MCF 10A (cell line): ENCODE measurements at places on chromosomes 3 and 15. TPM values are rescaled to one million over a fixed set of nuclear protein-coding genes. Genes with fewer than 3 reads are reported as not detected.
A peak's percentile ranks its signal among the peaks of the same experiment; 100 is the strongest.

The ADPRH gene
- total RNA-seq = not detected in 2 replicates

The CEP152 gene
- total RNA-seq = 6.4 and 6.5 TPM in 2 replicates

The SIDT1 gene
- total RNA-seq = 0.22 and 0.28 TPM in 2 replicates

The BTLA gene
- total RNA-seq = not detected in 2 replicates

The ALG1L2 gene
- total RNA-seq = not detected in 2 replicates

DNA sequence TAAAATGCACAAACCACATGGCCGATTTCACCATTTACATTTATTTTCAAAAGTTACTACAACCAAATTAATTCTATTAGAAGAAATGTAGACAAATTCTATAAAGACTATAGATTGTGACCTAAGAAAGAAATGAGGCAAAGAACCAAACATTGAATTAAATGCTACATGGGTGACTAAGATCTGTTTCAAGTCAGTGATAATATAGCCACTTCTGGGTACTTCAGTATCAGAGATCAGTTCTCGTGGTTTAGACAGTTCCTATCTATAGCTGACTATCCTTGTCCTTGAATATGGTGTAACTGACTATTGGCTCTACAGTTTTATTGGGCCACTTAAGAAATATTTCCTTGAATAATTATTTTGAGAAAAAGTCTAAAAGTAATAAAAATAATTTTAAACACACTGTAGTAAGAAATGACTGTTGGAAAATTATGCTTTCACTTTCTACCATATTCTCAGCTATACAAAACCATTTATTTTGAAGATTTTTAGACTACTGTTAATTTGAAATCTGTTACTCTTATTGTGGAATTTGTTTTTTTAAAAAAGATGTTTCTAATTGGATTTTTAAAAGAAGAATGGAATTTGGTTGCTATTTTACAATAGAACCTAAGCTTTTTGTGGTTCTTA is 14.1 kb downstream of the KCNMB3 start:
- no peak for DNase-seq

DNA sequence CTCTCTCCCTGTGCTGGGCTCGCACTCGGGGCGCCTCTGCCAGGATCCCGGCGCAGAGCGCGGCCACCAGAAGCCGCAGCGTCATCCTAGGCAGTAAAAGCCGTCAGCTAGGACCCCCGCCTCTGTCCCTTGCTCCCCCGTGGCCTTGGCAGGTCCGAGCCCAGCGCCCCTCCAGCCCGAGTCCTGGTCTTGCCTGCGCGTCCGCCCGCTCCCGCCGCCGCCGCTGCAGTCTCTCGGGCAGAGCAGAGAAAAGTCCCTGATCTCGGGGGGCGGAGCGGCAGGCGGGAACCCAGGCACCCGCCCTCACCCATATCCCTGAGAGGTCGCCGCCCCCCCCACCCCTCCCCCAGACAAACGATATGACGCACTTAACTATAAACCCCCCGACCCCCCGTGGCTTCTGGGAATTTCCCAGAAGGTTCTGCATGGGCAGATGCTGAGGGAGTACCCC is at the start of gene COL7A1:
Gene COL7A1, minus strand, starts transcription at position 255 of the 451 bp plus-strand sequence. Its CDS starts 170 bp downstream, at position 85.
- no peak for DNase-seq

DNA sequence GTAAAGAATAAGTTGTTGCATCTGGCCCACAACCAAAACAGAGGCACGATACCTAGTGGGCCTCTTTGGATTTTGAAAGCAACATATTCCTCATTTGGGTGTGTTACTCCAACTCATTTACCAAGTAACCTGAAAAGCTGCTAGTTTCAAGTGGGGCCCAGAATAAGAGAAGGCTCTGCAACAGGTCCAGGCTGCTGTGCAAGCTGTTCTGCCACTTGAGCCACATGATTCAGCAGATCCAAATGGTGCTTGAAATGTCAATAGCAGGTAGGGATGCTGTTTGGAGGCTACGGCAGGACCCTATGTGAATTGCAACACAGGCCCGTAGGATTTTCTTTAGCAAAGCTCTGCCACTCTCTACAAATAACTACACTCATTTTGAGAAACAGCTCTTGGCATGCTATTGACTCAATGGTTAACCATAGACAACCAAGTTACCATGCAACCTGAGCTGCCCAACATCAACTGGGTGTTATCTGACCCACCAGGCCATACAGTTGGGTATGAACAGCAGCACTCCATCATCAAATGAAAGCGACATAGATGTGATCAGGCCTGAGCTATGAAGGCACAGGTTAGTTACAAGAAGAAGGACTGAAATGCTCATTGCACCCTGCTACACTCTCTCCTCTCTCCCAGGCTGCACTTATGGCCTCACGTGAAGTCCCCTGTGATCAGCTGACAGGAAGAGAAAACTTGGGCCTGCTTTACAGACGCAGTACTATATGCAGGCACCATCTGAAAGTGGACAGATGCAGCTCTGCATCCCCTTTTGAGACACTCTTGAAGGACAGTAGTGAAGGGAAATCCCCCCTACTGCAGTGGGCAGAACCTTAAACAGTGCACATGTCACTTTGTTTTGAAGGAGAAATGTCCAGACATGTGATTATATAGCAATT is 9.5 kb upstream of the MCF2L2 start:
- no peak for DNase-seq

DNA sequence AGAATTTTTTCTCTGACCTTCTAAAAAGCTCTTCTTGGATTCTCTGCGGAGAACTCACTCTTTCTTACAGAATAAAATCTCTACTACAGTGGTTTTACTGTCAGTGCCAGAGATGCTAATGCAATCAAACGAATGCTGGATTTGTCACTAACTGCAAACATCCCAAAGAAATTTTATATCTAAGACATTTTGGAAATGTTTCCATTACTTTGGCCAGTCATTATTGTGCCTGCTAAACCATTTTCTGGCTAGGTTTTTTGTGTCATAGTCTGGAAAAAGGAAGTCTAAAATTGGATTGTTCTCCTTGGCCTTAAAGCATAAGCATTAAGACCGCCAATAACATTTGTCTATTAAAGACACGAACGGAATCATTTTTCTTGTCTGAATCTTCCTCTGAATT is 54.0 kb downstream of the PLOD2 start:
- no peak for DNase-seq

GRCh38 chr15:73766598-73766997 is 13.4 kb upstream of the INSYN1 start:
- no peak for DNase-seq

- DNase-seq = no peak
These were observed 63.2 kb upstream of the PYDC2 start for GRCh38 chr3:191397771-191398170.

DNA sequence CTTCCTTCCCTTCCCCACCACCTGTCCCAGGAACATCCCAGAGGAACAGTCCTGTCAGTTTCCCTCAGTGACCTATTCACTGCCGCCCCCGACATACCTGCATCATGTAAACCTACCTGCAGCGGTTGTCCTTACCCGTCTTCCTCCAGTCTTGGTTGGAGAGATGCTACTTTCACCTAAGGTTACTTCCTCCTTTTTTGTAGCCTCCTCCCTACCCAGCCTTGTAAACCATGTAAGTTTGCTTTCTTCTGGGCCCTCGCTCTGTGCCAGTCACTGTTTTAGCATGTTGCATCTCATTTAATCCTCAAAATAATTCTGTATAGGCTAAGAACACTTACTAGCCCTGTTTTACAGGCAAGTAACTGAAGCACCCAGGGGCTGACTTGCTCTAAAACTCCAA is 58.3 kb downstream of the GPR171 start:
- DNase-seq = no peak

- no peak for DNase-seq
These were observed 28.6 kb downstream of the CHP1 start for GRCh38 chr15:41259546-41260189.

DNA sequence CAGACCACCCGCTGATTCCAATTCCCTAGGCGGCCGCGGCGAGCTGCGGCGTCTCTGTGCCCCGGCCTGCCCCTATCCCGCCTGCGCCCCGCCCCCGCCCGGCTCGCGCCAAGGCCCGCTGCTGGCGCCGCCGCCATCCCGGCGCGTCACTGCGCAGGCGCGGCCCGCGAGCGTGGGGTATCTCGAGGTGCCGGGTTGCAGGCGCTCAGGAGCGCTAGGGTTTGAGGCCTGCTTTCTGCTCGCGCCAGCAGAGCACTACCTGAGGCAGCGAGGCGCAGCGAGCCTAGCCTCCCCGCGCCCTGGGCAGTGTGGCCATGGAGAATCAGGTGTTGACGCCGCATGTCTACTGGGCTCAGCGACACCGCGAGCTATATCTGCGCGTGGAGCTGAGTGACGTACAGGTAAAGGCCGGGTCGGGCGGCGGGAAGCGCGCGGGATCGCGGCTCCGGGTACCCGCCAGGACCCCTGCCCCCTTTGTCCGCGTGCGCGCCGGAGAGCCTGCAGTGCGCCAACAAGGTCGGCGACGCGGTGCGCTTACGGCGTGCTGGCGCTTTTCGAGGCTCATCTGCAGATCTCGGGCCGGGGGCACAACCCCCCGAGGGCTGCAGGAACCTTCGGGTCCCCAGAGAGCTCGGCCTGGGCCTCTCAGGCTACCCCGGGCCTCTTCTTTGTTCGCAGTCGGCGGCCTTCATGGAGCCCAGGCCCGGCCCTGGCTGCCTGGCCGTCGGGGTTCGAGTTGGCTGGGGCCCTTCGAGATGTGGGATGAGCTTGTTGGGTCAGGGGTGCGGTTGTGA is at the start of gene HACD3:
Gene HACD3, plus strand, starts transcription at position 146 of the 794 bp plus-strand sequence. Its CDS starts 169 bp downstream, at position 315.
- peak; percentile 81 for DNase-seq
